ENCODE measurements at places on chromosomes 13 and 19. TPM values are rescaled to one million over a fixed set of nuclear protein-coding genes. Genes with fewer than 3 reads are reported as not detected.

- H3K36me3 ChIP-seq, result no peaks in the 10 kb centered on the region
- no peak overlapping the region for H3K27ac ChIP-seq
- DNase-seq, result no peak
- H3K27me3 ChIP-seq, result no peaks in the 10 kb centered on the region
- H3K4me3 ChIP-seq, result no peak overlapping the region
Measured at GRCh38 chr19:5674714-5675113, 5.6 kb downstream of the MICOS13 start.

DNA sequence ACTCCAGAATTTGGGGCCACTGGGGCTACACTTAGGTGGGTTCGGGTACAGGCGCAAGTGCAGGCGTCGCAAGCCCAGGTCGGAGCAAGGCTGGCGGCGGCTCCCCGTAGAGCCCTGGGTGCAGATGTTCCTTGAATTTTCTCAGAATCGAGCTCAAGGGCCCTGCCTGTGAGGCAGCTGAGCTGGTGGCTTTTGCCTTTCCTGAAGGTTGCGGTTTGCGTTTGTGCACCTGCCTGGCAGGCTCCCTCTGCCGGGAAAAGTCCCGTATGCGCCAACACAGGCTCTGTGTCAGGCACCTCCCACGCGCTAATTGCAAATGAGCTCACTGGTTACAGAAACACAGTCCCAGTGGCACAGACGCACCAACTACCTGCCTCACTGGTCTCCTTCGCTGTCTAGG is 5.9 kb downstream of the DOHH start:
- H3K36me3 ChIP-seq, result no peaks in the 10 kb centered on the region
- no peak overlapping the region for H3K4me3 ChIP-seq
- H3K27ac ChIP-seq, result no peak overlapping the region
- peaks cover 3% of the 10 kb centered on the region for H3K4me1 ChIP-seq
- H3K27me3 ChIP-seq, result no peaks in the 10 kb centered on the region
- no peak for DNase-seq

DNA sequence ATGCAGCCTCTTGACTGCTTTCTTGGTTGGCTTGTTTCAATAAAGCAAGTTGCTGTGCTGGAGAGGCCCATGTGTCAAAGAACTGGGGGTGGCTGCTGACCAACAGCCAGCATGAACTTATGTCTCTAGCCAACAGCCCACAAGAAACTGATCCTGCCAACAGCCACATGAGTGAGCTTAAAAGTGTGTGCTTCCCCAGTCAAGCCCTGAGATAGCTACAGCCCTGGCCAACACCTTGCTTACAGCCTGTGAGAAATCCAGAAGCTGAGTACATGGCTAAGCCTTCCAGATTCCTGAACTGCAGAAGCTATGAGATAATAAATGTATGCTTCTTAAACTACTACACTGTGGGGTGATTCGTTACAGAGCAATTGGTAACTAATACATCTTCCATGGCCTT is 38.9 kb upstream of the IPO5 start:
- no peaks in the 10 kb centered on the region for H3K27me3 ChIP-seq
- no peak overlapping the region for H3K4me3 ChIP-seq
- no peak overlapping the region for H3K27ac ChIP-seq
- no peaks in the 10 kb centered on the region for H3K4me1 ChIP-seq

DNA sequence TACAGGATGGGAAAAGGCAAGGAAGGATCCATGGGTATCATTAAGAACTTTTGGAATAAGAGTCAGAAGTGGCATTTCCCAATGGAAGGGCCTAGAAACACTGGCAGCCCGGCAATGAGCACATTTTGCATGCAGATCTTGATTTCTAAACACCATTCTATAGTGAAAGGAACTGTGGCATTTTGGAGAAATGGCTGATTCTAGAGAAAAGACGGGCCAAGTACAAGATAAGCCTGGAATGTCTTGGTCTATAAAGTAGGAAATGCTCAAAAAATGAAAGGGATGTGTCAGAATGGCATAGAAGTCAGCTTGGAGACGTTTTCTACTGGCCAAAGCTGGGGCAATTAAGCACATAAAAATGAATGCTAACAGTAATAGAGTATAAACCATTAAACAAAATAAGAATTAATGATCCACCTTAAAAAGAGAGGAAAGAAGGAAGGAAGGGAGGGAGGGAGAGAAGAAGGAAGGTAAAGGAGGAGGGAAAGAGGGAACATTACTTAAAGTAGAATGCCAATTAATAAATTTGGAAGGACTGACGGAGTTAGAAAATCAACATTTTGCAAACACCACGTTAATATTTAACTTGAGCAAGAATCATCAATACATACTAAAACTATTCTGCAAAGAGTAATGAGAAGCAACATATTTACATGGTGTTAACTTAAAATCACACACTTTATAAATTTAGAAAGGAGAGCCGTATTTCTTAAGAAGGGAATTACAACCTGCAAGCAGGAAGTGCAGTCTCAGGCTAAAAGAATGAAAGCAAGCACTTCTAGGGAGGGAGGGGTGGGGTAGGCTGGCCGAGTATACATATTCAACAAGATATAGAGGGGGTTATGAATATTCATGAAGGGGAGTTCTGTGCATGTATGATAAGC is 78.9 kb downstream of the ANKRD10 start:
- DNase-seq, result no peak
- no peaks in the 10 kb centered on the region for H3K27me3 ChIP-seq
- H3K27ac ChIP-seq, result no peak overlapping the region
- H3K36me3 ChIP-seq, result no peaks in the 10 kb centered on the region
- H3K4me1 ChIP-seq, result no peaks in the 10 kb centered on the region
- no peak overlapping the region for H3K4me3 ChIP-seq

DNA sequence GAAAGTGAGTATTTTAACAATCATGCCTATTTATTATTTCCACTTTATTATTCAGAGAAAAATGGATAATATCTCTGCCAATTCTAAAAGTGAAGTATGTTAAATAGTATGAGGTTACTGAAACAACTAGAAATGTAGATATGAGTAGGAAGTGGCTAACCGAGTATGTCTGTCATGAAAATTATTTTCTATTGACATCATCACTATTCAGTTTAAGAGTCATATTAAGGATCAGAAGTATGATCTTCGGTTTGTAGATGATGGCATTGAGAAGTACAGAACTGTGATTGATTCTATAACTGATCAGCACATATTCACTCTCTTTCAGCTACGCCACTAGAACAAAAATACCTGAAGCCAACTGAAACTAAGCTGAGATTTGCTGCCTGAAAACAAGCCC is 146.4 kb upstream of the SLITRK5 start:
- no peak overlapping the region for H3K27ac ChIP-seq
- DNase-seq, result no peak
- H3K4me3 ChIP-seq, result no peak overlapping the region
- no peaks in the 10 kb centered on the region for H3K27me3 ChIP-seq

- no peak overlapping the region for H3K4me3 ChIP-seq
- DNase-seq, result no peak
- no peaks in the 10 kb centered on the region for H3K27me3 ChIP-seq
- no peaks in the 10 kb centered on the region for H3K4me1 ChIP-seq
Measured at GRCh38 chr19:14187561-14187960, 18.4 kb downstream of the ADGRL1 start.

GRCh38 chr13:44818016-44818415 is 171.3 kb downstream of the NUFIP1 start:
- H3K27me3 ChIP-seq, result no peaks in the 10 kb centered on the region
- no peak for DNase-seq
- no peaks in the 10 kb centered on the region for H3K36me3 ChIP-seq
- no peak overlapping the region for H3K4me3 ChIP-seq

DNA sequence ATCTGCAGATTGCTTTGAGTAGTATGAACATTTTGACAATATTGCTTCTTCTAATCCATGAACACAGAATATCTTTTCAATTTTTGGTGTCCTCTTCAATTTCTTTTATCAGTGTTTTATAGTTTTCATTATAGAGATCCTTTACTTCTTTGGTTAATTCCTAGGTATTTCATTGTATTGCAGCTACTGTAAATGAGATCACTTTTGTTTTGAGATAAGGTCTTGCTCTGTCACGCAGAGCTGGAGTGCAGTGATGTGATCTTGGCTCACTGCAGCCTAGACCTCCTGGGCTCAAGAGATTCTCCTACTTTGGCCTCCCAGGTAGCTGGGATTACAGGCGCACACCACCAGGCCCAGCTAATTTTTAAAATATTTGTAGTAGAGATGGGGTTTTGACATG is 9.8 kb downstream of the CYP2A7 start:
- no peaks in the 10 kb centered on the region for H3K36me3 ChIP-seq
- H3K4me1 ChIP-seq, result peaks cover 11% of the 10 kb centered on the region
- no peak for DNase-seq
- no peaks in the 10 kb centered on the region for H3K27me3 ChIP-seq

DNA sequence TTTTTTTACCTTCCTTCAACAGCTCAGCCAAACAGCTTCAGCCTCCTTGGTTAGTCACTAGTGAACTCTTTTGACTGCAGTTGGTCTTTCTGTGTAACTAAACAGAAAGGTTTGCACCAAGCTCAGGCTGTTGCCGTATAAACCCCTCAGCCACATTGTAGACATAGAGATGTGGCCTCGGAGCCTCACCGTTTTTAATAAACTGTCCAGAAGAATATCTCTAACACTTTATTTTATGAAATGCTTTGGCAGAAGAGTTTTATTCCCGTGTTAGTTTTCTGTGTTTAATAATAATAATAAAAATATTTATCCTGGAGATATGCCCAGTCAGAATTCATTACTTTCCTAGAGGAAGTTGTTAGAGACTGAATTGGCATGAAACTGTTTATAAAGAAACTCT is 171.7 kb upstream of the MAB21L1 start:
- H3K27me3 ChIP-seq, result no peaks in the 10 kb centered on the region
- H3K27ac ChIP-seq, result no peak overlapping the region
- DNase-seq, result no peak
- no peak overlapping the region for H3K4me3 ChIP-seq
- H3K36me3 ChIP-seq, result no peaks in the 10 kb centered on the region
- H3K4me1 ChIP-seq, result no peaks in the 10 kb centered on the region

- DNase-seq, result peak; percentile 88
- no peaks in the 10 kb centered on the region for H3K36me3 ChIP-seq
- peak within 1 kb of the TSS; percentile 83 for H3K4me3 ChIP-seq
- H3K27ac ChIP-seq, result peak within 1 kb of the TSS; percentile 71
- peaks cover 7% of the 10 kb centered on the region for H3K4me1 ChIP-seq
Measured at GRCh38 chr19:4867534-4868285, at the start of gene PLIN3. PLIN3 (minus strand) TSS chr19:4867667; CDS start chr19:4861394, 6,273 bp downstream.

DNA sequence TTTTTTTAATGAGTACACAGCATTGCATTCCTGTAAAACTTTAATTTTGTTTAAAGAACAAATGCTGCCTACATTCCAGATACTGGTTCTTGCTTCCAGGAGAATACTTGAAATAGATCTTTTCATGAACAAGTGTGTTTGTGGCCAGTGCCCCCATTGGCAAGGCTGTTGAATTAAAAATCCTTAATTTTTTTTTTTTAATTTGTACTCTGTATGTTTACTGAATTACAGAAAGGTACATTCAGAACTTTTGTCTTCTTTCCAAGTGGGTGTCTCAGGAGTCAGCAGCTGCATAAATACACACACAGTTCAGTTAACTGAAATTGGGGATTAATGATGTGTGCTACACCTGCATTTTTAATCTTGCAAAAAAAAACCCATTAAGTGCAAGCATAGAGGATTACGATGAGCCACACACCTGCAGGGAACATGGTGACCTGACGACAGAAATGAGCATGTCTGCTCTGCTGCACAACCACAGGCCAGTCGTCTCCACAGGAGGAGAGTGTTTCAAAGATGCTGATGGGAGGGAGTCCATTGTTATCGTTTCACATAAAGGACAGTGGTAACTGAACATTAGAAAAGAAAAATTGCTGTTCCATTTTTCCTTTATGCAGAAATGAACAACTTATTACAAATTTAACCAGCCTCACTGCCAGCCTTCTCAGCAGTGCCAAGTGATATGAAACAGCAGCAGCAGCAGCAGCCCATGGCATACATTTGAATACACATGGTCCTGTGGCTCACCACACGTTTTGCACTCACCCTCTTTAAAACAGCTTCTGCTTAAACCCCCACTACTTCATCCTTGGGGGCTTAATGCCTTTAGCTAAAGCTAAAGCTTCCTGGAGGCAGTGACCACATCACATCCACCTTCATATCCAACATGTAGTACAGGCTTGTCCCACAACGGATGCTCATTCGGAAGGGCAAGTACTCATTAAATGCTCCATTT is 72.3 kb upstream of the RFC3 start:
- no peak for DNase-seq
- H3K27me3 ChIP-seq, result no peaks in the 10 kb centered on the region
- no peak overlapping the region for H3K4me3 ChIP-seq
- H3K27ac ChIP-seq, result no peak overlapping the region

DNA sequence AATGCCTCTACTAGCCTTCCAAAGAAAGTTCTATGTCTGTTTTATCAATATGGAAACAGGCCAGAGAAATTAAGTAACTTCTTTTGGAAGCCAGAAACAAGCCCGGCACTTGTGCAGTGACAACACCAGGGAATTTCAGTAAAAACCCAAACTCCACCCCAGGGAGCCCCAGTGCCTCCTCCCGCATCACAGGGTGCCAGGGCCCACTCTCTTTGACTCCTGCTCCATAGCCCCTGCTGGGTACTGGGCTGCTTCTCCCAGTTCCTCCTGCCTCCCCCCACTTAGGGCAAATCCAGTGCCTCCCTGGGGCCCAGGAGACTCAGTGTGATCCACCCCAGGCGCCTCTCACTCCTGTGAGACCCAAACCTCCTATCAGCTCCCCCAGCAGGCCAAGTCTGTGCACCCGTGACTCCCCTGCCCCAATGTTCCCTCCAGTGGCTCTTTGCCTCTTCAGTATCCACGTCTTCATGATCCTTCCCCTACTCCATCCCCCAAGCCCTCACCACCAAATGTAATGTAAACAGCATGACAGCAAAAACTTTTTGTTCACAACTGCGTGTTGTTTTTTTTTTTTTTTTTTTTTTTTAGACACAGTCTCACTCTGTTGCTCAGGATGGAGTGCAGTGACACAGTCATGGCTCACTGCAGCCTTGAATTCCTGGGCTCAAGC is 2.3 kb upstream of the FFAR3 start:
- DNase-seq, result no peak
- peaks cover 6% of the 10 kb centered on the region for H3K4me1 ChIP-seq

GRCh38 chr13:76684336-76684735 is 201.9 kb downstream of the KCTD12 start:
- no peak overlapping the region for H3K27ac ChIP-seq
- DNase-seq, result no peak
- no peaks in the 10 kb centered on the region for H3K27me3 ChIP-seq
- no peaks in the 10 kb centered on the region for H3K36me3 ChIP-seq

DNA sequence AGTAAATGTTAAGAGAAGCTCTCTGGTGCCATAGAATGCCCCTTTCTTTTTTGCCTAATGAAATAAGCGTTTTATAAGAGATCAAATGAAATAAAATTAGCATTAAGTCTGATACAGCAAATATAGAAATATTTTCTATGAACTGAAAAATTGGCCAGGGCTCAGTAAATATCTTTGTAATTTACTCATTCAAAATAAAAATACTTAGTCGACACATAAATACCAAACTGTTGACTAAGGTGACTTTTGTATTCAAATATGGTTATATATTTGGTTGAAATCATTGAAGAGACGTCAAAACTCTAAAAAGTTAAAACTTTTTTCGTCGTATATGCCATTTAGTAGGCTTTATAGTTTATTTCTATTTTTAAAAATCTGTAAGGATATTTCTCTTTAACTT is 25.6 kb downstream of the IPO5 start:
- H3K27me3 ChIP-seq, result no peaks in the 10 kb centered on the region
- H3K4me3 ChIP-seq, result no peak overlapping the region
- H3K27ac ChIP-seq, result no peak overlapping the region
- DNase-seq, result no peak
- peaks cover 20% of the 10 kb centered on the region for H3K4me1 ChIP-seq

FCAR gene
- total RNA-seq, result not detected

TPTE2 gene
- not detected for total RNA-seq

ATCAY gene
- not detected for total RNA-seq

SLC17A7 gene
- total RNA-seq, result 0.09 TPM

CGB7 gene
- not detected for total RNA-seq

MATK gene
- 27.6 TPM for total RNA-seq

NTN5 gene
- total RNA-seq, result 0.11 TPM

Data from CD8-positive, alpha-beta memory T cell (primary cell).